ENCODE measurements at places on chromosomes 4 and X.

DNA sequence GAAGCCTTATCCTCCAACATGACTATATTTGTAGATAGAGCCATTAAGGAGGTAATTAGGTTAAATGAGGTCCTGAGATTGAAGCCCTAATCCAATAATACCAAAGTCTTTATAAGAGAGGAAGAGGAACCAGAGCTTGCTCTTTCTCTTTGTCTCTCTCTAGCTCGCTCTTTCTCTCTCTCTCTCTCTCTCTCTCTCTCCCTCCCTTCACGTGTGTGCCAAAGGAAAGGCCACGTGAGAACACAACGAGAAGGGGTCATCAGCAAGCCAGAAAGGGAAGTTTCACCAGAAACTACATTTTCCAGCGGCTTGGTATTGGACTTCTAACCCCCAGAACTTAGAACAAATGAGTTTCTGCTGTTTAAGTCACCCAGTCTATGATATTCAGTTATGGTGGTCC, 1540.5 kb downstream of the C4orf33 start:
- no peak for DNase-seq

GRCh38 chr4:8283161-8283560, 13.6 kb downstream of the HTRA3 start:
- DNase-seq = no peak

DNA sequence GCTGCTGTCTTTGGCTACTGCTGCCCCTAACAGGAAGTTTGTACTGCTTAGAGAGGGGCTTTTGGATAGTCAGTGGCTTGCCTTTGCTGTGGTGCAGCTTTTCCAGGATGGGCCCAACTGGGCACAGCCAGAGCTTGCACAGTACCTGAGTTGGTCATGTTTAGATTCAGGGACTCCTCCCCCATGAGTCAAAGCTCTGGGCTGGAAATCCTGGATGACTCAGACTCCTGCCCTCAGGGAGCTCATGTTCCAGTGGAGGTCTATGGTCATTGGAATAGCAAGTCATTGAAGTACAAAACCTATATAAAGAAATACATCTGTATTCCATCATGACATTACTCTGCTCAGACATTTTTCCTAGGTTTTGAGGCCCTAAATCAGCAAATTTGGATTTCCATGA, 66.7 kb upstream of the PJA1 start:
- no peak for DNase-seq

DNA sequence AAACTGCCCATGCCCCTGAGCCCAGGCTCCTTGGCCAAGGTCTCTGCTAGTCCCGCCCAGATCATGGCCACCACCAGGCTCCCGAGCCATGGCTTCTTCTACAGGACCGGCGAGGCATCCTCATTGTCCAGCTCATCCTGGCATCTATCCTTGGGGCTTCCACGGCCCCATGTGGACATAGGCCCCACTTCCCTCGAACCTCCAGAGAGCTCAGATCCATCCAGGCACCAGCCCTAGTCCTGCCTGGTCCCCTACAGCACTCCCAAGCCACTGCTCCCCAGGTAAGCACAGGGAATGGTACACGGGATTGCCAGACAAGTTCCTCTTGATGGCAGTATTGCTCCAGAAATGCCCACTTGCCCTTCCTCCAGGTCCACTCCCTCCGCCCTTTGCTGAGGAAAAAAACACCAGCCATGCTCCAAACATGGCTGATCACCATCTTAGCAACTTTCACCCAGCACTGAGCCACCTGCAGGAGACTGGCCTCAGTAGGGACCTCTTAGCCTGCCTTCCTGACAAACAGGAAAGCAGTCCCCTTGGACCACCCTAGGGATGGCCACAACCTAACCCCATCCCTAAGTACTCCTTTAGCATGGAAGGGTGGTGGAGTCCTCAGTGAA, 272.1 kb upstream of the AGTR2 start:
- DNase-seq = peak; percentile 33

GRCh38 chr4:31702326-31702725, 982.2 kb downstream of the PCDH7 start:
- no peak for DNase-seq

DNA sequence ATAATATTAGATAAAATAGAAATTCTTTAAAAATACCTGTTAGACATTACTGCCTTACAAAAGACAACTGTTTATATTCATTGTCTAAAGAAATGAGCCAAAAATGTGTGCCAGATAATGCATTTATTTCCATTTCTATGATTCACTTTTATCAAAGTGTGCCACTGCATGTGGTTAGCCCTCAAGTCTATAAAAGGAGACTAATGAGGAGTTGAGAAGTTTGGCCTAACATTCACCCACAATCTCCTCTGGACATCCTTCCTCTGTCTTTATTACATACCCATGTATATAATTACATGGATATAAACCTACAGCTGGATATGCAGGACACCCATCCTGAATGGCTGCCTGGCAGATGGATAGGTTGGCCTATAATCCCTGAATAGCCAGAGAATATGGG, 42.6 kb upstream of the PDE5A start:
- DNase-seq = no peak

DNA sequence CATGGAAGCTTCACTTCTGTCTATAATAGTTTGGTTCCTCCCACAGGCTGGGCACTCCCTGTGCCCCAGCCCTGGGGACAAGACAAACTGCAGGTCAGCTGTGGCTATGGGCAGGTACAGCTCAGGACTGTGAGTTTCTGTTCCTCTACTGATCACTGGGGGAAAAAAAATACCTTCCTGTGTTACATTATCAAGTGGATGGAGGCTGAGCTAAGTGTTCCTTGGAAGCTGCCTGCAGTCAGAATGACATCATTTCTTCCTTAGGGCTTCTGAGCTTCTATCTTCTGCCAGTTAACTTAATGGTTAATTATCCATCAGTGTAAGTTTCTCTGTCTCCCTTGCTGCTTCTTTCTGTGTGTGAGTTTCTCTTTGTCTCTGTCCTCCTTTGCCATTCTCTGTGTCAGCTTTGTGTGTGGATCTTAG, 4.6 kb downstream of the RAB33A start:
- DNase-seq = no peak

DNA sequence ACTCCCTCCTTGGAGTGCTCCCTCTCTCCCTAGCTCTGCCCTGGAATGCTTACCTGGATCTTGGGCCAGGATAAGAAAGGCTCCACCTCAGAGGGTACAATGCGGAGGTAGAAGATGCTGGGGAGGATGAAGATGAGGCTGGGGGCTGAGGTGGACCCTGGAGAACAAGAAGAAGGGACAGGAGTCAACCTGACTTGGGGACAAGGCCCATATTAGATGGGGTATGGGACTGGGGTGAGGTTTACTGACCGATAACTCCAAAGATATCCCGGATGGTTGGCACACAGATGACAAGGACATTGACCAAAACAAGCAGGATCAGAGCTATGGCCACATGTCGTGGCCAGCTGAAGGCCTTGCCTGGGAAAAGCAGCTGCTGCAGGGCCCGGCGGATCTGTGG, 10.6 kb downstream of the SLC38A5 start:
- DNase-seq = no peak

- peak; percentile 60 for DNase-seq
Observed at GRCh38 chr4:46844325-46844917, 64.6 kb downstream of the COX7B2 start.

DNA sequence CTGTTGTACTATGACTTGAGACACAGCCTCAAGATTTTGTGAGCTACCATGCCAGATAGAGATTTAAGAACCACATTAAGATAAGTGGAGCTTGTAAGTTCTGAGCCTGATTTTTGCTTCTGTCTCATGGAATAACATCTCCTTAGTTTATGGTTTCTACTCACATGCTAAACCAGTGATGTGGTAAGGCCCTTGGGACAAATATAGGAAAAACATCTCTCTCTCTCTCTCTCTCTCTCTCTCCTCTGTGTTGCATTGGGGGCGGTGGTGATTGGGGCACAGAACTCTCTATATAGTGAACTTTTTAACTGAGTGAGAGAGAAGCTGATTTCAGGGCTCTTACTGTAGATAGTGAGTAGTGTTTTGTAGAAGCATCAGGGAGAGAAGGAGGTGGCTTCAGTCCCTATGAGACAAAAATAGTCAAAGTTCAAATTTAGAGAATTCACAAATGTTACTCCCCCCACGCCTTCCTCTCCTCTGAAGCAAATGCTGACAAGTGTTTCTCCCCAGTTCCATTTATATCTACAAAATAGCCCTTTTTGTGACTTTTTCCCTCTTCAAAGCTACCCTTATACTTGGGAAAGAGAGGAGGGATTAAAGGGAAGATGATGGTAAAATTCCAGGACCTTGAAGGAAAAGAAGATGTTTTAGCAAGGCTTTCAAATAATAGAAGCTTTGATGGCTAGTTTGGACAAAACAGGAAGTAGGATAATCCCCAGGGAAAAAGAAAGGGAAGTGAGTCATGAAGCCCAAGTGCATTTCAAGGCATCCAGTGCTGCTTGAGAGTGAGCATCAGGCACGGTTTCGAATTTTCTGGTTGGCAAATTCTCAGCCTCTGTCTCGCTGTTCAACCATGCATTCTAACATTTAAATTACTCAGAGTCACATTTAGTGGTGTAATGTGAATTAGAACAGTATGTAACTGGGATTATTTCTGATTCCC, 134.3 kb upstream of the AP1S2 start:
- DNase-seq = no peak

DNA sequence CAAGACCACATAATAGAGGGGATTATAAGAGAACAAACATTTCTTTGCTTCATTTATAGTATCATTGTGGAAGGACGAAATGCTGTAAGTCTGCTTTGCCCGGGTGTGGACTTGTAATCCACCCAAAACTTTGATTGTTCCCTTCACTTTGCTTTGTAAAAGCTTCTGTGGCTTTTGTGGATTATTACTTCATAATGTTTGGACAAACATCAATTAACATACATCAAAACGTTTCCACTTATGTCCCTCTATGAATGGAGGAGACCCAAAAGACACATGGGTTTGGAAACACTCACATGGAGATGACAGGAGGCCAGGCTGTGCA, 415.4 kb downstream of the SPRY1 start:
- DNase-seq = no peak

DNA sequence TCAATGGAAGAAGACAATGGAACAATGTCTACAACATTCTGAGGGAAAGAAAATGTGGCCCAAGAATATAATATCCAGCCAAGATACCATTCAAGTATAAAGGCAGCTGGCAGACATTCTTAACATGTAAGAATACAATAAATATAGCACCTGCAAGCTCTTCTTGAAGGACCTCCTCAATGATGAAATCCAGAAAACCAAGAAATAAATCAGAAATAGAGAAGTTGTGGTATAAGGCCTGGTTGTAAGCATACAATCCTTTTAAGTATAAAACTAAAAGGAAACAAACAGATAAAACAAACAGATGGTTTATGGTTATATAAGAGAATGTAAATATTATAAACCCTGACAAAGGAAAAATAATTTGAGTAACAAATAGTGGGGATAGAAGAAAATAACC, 33.4 kb downstream of the SYTL4 start:
- no peak for DNase-seq

DNA sequence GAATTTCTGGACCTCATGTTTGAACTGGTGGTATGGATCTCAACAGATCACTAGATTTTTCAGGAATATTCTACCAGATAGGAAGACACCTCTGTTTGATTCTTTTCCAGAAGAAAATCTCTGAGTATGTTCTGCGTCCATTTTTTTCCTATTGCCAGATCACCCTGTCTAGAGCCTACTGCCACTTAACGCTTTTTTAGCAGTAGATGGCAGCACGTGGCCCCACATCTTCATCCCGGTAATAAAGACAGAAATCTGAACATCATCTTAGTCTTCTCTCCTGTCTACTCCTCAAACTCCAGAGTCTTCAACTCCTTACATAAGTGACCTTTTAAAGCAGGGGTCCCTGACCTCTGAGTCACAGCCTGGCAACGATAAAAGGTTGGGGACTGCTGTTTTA, 184.7 kb downstream of the TMA16 start:
- DNase-seq = no peak

GRCh38 chrX:71629467-71629866, 11.2 kb upstream of the CXCR3 start:
- no peak for DNase-seq

- DNase-seq = no peak
Observed at GRCh38 chrX:118350221-118350620, 4.3 kb downstream of the WDR44 start.

DNA sequence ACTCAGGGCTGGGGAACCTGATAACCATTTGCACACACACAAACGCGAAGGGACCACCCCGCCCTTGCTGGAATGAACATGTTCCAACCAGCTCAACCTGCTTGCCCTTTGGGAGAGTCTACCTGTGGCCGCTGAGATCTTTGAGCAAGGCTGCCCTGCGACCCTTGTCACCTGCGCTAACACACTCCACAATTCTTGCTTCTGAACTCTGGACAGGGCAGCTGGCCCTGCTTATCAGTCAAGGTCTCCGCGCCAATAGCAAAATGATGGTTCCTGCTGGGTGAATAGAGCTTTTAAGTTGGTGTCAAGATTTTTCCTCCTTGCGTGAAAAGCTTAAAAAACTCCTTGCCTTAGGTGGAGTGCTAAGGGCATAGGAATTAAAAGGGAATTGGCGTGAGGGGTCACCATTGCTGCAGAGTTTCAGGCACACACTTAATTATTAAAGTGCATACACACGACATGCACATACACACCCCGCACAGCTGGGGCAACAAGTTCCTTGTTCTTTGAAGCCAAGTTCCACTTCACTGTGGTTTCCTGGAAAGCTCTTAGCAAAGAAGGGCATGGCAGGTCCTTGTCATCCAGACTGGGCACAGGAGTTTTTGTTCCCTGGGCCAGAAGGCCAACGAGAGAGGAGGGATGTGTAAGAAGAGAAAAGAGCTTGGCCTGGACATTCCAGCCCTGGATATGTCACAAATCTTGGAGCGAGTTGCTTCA, 207.7 kb downstream of the STIM2 start:
- no peak for DNase-seq

DNA sequence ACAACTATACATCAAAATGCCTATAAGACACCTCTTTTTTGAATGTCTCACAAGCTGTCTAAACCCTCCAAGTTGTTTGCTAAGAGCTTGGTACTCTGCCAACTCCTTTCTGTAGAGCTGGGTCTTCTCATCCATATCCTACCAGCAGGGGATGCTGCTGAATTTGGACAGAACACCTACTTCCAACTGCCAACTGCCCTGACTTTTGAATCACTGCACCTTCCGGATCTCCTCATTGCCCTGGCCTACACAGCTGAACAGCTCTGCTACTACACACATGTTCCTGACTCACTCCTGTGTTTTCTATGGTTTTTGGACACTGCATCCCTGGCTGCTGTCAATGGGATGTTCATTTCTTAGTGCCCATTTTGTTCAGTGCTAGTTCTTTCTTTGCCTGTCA, 18.7 kb downstream of the FAM184B start:
- no peak for DNase-seq

All from activated CD4-positive, alpha-beta T cell treated with anti-CD3 and anti-CD28 coated beads, Interleukin-2, Interleukin-6, amounts not matched to agents 100 ng/mL and 50 ng/mL, durations not matched to agents 16 hours and 8 hours (primary cell).